LHCN-M2 (cell line): ENCODE measurements at places on chromosomes 6 and 20.

DNA sequence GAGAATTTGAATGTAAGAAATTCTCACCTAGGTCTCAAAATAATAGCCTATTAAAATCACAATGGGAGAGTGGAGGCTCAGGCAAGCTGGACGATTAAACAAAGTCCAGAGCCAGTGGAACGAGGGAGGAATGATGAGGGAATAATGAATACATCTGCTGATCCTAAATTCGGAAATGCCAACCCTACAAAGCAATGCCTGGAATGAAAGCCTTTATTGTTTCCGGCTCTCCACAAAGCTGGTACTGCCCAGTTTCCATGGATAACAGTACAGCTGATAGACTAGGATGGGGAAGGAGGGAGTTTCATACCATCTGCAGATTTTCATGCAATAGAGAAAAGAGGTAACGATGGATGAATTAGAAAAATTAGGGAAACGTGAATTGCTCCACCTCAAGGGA lies 356.1 kb downstream of the CBLN4 start:
- no peak for DNase-seq

- DNase-seq: peak; percentile 80
These were observed 8.0 kb downstream of the MYLIP start for GRCh38 chr6:16136621-16137450.

DNA sequence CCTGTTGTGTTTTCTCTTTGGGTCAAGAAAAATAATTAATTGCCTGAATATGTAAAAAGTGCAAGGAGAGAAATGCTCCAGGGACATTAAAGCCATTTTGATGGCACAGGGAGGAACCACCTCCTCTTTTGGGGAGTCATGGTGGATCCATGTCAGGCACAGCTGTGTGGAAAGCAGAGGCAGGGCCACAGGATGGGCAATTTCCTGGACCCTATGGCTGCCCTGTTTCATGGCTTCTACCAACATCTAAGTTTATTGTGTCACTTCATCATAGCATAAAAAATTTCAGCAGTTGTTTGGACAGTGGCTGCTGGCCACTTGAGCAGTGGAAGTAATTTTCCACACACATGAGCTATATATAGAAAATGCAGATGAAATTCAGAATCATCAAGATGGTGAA lies 238.2 kb downstream of the SYNE1 start:
- DNase-seq: no peak

DNA sequence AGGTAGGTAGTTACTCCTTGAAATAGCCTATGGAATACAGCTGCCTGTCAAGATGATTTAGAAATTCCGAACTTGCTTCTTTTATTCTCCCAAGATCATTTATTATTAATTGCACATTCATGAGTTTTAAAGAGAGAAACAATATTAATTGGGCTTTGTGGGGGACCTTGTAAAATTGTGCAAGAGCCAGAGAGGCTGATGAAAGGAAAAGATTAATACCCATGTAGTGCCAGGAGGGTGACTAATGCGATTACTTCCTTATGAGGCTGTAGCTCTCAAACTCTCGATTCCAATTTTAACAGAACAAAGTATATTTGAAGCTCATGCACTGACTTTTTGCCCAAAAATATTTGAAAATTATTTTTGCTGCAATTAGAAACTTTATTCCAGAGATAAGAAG lies 423.8 kb upstream of the ID4 start:
- DNase-seq: no peak

- DNase-seq: no peak
These were observed 95.9 kb upstream of the PMEPA1 start for GRCh38 chr20:57805747-57806146.

DNA sequence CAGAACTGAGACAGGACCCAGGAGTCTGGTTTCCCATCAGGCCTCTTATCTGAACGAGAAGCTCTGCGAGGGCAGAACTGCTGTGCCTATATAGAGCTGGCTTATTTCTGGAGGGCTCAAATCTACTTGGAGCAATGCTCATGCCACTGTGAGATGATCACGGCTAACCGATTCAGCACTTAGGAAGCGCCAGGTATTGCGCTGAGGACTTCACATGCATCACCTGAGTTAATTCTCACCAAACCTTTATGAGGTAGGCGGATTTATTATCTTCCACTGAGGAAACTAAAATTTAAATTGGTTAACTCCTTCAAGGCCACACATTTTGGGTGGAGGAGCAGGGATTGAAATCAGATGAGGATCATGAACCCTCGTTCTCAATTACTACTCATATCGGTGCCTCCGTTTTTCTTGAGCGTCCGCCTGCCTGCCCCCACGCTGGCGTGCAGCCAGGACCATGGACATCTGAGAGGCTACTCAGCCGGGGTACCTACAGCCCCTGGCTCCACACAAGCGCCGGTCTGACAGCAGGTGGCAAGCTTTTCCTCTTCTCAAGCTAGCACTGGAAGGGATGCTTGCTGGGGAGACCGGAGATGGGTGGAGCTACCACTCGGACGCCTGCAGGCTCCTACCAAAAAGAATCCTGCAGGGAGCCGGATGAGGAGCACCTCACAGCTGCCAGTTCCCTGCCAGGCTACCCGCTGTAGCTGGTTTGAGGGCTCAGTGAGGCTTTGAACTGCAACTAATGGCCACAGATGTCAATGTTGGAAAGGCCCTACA lies 1.0 kb upstream of the PCIF1 start:
- DNase-seq: peak; percentile 84

- DNase-seq: peak; percentile 17
These were observed 387.8 kb upstream of the GJE1 start for GRCh38 chr6:141744971-141745370.

GRCh38 chr6:90820436-90820835 lies 233.6 kb upstream of the MAP3K7 start:
- DNase-seq: no peak

GRCh38 chr20:35000311-35000921 lies 44.7 kb downstream of the MYH7B start:
- no peak for DNase-seq

GRCh38 chr6:145086197-145086596 lies 649.1 kb downstream of the EPM2A start:
- peak; percentile 67 for DNase-seq

DNA sequence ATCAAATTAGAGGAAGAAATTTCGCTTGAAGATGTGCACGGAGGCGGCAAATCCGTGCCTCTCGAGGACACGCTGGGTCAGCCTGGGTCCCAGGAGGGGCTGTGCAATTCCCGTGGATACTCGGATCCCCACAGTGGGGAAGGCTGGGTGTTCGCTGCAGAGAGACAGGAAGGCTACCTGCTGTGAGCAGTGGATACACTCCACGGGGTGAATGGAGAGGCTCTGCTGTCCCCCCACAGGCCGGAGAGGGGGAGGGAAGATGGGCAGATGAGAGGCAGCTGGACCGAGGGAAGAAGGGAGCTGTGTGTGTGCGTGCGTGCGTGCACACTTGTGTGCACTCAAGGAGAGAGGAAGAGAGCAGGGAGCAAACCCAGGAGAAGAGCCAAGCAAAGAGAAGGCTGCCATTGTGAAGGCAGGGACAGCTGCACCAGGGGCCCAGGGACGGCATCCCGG lies 57.3 kb downstream of the SULF2 start:
- no peak for DNase-seq

DNA sequence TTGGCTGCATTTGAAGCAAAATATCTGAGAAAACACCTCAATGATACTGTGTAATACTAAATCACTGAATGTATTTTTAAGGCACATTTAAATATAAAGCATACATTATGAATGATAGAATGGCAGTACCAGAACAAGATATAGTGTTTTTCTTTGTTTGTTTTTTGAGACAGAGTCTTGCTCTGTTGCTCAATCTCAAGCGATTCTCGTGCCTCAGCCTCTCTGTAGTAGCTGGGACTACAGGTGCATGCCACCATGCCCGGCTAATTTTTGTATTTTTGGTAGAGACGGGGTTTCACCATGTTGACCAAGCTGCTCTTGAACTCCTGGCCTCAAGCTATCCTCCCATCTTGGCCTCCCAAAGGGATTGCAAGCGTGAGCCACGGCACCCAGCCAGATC lies 2.3 kb upstream of the BICRAL start:
- no peak for DNase-seq

DNA sequence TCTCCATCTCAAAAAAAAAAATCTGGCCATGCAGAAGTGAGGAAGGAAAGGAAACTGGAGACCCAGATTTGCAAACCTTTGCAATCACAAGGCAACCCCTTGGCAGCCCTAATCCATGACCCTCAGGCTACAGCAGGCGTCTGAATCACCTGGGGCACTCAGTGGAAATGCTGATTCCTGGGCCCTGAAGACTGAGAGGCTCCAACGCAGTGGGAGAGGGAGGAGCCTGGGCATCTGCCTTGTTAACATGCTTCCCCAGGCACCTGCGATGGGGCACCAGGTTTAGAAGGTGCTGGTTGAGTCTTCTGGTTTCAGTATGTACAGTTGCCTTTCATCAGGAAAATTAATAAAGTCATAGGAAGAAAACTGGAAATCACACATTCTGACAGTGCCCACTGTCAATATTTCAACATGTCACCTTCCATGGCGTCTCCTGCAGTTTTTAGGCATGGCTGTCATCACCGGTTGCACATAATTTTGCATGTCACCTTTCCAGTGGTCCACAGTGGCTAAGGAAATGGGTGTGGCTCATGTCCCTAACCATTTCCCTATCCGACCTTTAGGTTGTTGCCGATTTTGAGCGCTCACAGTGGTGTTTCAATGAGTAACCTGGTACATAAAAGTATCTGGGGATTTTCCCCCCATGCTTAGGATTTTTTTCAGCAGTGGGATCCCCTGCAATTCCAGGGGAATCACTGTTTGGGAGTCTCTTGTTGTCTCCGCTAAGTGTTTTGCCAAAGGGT lies 56.9 kb downstream of the PREX1 start:
- DNase-seq: no peak

GRCh38 chr6:87281426-87281825 lies 41.0 kb upstream of the SMIM8 start:
- no peak for DNase-seq

GRCh38 chr6:100593522-100593921 lies 128.8 kb upstream of the SIM1 start:
- DNase-seq: peak; percentile 74

DNA sequence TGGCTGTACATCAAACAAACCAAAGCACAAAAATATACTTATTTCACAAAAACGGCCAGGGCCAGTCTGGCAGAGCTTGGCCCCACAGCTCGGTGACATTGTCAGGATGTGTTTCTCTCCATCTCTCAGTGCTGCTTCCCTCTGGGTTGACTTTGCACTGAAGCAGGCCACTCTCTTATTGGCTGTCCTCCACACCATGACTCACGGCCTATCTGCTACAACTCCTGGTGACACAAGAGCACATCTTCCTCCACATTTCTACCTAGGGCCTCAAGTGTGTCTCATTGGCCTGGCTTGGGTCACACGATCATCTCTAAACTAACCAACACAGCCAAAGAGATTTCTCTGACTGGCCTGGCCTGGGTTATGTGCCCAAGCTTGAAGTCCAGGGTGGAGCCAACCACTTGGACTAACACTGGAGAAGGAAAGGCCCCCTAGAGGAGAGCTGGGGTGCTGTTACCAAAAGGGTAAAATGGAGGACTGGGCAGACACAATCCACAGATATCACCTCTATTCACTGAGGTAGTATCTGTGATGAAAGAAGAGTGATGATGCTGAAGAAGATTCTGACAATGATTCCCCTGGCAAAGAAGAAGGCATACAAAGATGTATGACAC lies 159.8 kb upstream of the TSHZ2 start:
- DNase-seq: no peak

GRCh38 chr6:168864541-168865460 lies 388.8 kb downstream of the THBS2 start:
- DNase-seq: no peak

GRCh38 chr20:60113024-60113724 lies 155.0 kb downstream of the CDH26 start:
- DNase-seq: no peak

- peak; percentile 20 for DNase-seq
These were observed 68.4 kb downstream of the SHPRH start for GRCh38 chr6:145895802-145896201.
